ENCODE measurements at places on chromosomes 13 and 19. TPM values are rescaled to one million over a fixed set of nuclear protein-coding genes. Genes with fewer than 3 reads are reported as not detected.

The SYT3 gene
- total RNA-seq, result 0.74 TPM

The GFY gene
- not detected for total RNA-seq

The ENOX1 gene
- 2.7 TPM for total RNA-seq

The VSTM1 gene
- total RNA-seq, result not detected

The PTGER1 gene
- total RNA-seq, result 1.6 TPM

The SSC5D gene
- 32.4 TPM for total RNA-seq

The CEACAM19 gene
- 7.8 TPM for total RNA-seq

All from posterior vena cava (tissue), 2 donors.